Aorta (tissue), 5 donors: ENCODE measurements at places on chromosomes 12 and 14. TPM values are rescaled to one million over a fixed set of nuclear protein-coding genes. Genes with fewer than 3 reads are reported as not detected.

The KLRG1 gene
- 4.1 TPM for total RNA-seq

DNA sequence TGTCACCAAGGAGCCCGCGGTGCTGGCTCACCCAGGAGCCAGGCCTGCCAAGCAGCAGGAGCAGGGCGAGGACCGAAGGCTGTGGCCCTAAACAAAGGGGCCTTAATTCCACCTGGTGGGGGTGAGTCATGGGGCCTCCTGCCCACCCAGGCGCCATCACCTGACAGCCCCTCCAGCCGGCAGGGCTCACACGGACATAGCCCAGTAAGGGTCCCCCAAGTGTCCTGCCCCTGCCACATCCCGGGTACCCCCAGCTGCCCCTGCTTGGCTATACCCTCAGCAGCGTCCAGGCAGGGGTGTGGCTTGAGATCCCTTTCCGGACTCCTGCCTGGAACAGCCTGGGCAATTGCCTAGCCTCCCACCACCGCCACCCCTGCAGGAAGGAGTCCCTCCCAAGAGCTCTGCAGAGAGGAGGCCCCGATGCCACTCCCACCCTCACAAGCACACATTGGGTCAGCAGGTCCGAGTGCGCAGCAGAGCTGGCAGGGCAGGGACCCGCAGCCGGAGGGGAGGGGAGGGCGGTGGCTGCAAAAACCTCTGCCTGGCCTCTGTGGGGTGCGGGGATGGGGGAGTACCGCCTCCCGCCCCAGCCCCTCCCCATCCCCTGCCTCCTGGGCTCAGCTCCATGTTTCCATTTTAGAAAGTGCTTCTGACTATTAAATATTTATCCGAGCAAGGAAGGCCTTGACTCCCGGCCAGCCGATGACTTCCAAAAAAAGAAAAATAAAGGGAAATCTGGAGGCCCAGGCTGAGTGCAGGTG is 4.6 kb downstream of the AHNAK2 start:
- peak; percentile 95 for DNase-seq
- H3K4me3 ChIP-seq = no peak overlapping the region
- no peaks in the 10 kb centered on the region for H3K4me1 ChIP-seq
- H3K27ac ChIP-seq = no peak overlapping the region
- H3K27me3 ChIP-seq = no peaks in the 10 kb centered on the region
- no peaks in the 10 kb centered on the region for H3K36me3 ChIP-seq

DNA sequence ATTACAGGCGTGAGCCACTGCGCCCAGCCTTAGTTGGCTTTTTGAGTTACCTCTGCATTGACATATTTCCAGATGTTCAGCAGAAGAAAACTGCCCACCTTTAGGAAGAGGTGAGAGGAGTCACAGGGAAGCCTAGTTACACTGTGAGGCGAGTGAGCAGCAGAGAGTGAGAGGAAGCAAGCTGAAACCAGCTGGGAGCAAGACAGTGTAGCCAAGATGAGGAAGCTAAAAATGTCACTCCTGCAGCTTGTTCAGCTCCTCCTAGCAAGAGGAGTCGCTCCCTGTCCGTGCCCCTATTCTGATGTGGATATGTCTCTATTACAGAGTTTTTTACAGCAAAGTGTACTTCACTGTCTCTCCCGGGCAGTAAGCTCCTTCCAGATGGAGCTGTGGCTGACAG is 127.6 kb downstream of the GXYLT1 start:
- DNase-seq = no peak
- H3K36me3 ChIP-seq = no peaks in the 10 kb centered on the region
- H3K27ac ChIP-seq = no peak overlapping the region
- no peaks in the 10 kb centered on the region for H3K27me3 ChIP-seq
- no peak overlapping the region for H3K4me3 ChIP-seq
- H3K4me1 ChIP-seq = peaks cover 1% of the 10 kb centered on the region

GRCh38 chr12:101074940-101075680 is 134.9 kb downstream of the SLC5A8 start:
- H3K4me3 ChIP-seq = no peak overlapping the region
- no peaks in the 10 kb centered on the region for H3K27me3 ChIP-seq
- no peak overlapping the region for H3K27ac ChIP-seq
- H3K4me1 ChIP-seq = peaks cover 10% of the 10 kb centered on the region
- no peaks in the 10 kb centered on the region for H3K36me3 ChIP-seq

DNA sequence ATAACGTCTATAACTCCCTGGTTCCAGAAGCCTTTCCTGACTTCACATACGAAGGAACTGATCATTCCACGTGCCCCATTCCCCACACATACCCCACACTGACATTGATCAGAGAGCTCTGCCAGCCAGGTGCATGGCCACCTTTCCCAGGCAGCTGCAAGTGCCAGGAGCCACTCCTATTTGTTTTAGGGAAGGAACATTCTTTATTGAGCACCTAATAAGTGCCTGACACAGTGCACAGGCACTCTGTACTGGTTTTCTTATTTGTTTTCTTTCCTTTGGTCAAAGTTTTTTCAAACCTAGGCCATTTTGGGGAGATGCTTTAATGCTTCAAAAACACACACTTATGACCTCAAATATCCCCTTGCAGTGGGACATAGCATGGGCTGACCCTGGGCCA is 50.0 kb downstream of the PITPNM2 start:
- no peak overlapping the region for H3K4me3 ChIP-seq
- H3K27me3 ChIP-seq = no peaks in the 10 kb centered on the region
- no peaks in the 10 kb centered on the region for H3K4me1 ChIP-seq
- no peak for DNase-seq

DNA sequence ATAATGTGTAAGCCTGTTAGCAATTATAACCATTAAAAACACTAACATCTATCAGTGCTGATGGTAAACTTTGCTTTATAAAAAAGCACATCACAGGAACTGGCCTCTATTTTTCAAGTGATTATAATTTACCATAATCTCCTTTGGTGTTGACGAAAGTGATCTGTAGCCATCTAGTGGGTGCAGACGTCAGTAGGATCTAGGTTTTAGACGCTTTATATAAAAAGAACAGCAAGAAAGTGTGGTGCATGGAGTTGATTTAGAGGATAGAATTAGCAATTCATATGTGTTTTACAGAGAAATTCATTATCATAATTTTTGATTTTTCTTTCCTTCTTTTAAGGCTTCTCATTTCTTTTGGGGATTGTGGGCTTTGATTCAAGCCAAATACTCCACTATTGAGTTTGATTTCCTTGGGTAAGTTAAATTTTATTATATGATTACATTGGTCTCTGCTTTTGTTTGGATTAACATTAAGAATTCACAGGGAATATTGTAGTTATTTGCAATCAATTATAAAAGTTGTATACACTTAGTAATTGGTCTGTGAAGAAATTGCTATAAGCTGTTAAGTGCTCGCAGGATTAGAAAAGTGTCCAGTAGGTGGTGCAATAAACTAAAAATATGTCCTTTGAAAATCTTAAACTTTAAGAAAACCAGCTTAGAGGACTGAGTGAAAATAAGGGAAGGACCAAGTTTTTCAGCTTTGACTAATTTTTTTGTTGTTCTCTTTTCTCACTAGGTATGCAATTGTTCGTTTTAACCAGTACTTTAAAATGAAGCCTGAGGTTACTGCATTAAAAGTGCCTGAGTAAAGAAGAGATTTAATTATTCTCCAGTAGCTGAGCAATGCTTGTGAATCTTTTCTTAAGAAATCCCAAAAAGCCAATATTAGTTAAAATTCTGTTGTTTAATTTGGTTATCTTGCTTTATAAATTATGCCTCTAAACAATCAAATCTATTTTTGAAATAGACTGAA is 59.5 kb downstream of the ETNK1 start:
- no peaks in the 10 kb centered on the region for H3K27me3 ChIP-seq
- no peaks in the 10 kb centered on the region for H3K4me1 ChIP-seq
- no peak for DNase-seq
- no peaks in the 10 kb centered on the region for H3K36me3 ChIP-seq
